Stimulated activated CD4-positive, alpha-beta T cell treated with anti-CD3 and anti-CD28 coated beads, Interleukin-1b, Interleukin-23, amount 100 ng/mL, for 1 hour (primary cell): ENCODE measurements at places on chromosomes 6 and 20.

- no peak for DNase-seq
These were observed 382.8 kb upstream of the FLRT3 start for GRCh38 chr20:14720251-14720650.

- no peak for DNase-seq
These were observed 149.4 kb downstream of the ELOVL4 start for GRCh38 chr6:79797912-79798311.

- no peak for DNase-seq
These were observed 10.7 kb downstream of the FIG4 start for GRCh38 chr6:109701774-109702173.

GRCh38 chr20:57464642-57465211 is 60.2 kb downstream of the CTCFL start:
- no peak for DNase-seq

- DNase-seq, result no peak
These were observed 8.8 kb downstream of the DDRGK1 start for GRCh38 chr20:3195590-3196237.

- no peak for DNase-seq
These were observed 148.5 kb downstream of the HDGFL1 start for GRCh38 chr6:22717915-22718314.

DNA sequence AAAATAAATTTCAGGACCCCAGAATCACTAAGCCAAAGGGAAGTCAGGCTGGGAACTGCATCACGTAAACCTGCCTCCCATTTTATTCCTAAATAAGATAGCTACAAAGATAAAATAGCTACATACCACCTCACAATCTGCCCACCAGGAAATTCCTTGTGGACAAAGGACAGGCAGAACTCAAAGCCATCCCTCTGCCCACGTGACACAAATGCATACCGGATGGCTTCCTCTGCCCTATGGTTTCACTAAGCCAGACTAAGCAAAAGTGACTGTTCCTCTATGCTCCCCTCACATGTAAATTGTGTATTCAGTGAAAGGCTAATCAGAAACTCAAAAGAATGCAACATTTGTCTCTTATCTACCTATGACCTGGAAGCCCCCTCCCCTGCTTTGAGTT is 15.0 kb downstream of the MBOAT1 start:
- no peak for DNase-seq

GRCh38 chr20:15867899-15868298 is 705.3 kb downstream of the KIF16B start:
- DNase-seq, result no peak

DNA sequence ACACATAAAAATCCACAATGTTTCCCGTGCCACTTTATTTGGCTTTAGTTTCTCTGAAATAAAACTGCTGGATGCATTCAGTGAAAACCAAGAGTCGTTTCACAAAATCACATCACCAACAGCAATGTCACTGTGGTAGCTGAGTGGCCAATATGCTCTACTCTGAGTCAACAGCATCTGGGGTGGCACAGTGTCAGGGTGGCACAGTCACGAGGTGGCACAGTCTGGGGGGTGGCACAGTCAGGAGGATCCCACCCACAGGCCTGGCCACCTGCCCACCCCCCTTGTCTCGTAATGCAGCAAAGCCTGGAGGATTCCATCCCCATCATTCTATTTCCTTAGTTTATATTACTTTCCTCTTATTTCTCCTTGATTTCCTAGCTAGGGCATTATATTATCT is 87.0 kb downstream of the ANKRD60 start:
- DNase-seq, result no peak

GRCh38 chr6:161406646-161407045 is 132.8 kb upstream of the AGPAT4 start:
- no peak for DNase-seq

- no peak for DNase-seq
These were observed 63.3 kb downstream of the NPEPL1 start for GRCh38 chr20:58755766-58756449.

GRCh38 chr6:45378334-45378926 is 696 bp upstream of the SUPT3H start:
- DNase-seq, result peak; percentile 7

DNA sequence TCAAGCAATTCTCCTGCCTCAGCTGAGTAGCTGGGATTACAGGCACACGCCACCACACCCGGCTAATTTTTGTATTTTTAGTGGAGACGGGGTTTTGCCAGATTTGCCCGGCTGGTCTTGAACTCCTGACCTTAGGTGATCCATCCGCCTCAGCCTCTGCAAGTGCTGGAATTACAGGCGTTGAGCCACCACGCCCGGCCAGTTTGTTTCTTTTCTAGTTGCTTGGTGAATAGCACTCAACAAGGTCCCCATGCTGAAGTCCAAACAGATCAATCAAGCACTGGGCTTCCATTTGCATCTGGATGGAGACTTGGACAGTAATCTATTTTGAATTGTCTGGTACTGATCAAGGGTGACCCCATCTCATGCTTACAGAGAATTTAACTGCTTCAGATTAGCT is 108.9 kb upstream of the FOXO3 start:
- DNase-seq, result no peak

DNA sequence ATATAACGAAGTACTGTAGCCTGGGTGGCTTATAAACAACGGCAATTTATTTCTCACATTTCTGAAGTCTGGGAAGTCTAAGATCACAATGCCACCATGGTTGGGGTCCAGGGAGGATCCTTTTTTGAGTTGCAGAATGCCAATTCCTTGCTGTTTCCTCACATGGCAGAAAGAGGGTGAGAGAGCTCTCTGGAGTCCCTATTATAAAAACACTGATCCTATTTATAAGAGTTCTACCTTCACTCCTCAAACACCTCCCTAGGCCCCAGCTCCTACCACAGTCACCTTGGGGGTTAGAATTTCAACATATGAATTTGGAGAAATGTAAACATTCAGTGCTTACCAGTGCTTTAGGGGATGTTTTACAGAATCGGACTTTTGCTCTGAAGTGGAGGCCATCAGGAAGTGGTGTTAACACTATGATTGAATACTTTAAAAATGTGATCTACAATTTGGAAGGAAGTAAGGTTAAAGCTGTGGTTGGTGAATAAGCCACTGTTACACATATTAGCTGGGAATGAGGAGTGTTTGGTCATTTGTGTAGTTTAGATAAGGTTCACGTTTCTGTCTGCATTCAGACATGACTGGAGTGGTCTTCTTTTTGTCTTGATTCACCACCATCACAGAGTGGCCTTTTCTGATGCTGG is 79.9 kb upstream of the SPTLC3 start:
- DNase-seq, result no peak

DNA sequence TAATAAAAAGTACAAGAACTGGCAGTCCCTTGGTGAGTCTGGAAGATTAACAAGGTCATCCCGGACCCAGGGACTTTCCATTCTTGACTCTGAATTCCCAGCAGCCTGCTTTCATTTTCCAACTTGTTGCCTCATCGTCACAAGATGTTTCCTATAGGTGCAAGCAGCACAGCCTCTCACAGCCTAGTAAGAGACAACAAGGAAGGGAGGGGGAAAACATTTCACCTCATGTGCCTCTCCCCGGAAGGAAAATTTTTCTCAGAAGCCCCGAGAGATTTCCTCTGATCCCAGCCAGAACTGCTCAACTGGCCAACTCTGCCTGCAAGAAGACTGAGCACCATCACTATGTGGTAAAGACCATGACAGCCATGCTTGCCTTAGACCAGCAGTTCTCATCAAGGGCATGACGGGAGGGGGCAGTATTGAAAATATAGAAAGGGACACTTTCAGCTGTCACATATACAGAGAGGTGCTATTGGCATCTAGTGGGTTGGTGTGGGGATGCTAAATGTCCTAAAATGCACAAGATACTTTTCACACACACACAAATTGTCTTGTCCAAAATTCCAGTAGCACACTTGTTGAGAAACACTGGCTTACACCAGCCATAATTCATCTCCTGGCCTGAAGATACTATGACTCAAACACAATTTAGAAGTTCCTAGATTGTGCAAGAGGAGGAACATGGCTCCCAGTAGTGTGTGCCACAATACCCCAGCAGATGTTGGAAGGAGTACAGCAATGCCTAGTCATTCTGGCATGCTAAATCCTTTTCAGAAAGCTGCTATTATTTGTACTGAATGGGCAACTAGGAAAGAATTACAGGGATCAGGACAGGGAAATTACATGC is 10.8 kb upstream of the WTAP start:
- no peak for DNase-seq

GRCh38 chr20:833121-833449 is 430 bp upstream of the FAM110A start:
- DNase-seq, result no peak

- DNase-seq, result no peak
These were observed 28.1 kb downstream of the DACT2 start for GRCh38 chr6:168291450-168291849.

- DNase-seq, result no peak
These were observed 487.6 kb downstream of the PREX1 start for GRCh38 chr20:48339986-48340882.

DNA sequence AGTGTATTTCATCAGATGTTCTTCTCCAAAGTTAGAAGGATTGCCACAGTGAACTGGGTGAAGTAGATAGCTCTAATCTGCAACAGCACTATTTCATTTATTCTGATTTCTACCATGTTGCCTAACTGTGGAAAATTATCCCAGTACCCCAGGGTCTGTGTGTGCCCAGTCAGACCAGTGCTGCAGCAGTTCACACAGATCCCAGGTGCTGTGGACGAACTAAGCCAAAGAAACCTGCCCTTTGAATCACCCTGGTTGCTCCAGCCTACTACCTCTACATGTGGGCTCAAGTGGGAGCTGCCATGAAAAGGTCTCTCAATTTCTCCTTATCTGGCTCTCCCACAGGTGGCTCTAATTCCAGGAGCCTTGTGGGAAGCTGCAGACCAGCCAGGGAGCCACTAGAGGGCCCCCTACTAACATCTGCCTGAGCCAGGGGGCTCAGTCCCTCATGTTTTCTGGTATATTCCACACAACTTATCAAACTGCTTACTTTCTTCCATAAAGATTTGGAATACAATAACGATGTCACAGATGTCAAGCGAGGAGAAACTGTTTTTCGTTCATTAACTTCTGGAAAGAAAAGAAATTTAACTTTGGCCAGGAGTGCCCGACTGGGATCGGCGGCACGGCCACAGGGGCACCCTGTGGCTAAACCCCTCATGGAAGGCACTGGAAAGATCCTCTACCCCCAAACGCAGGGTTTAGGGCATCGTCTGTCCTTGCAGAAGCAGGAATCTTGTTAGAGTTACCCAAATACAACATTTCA is 31.6 kb upstream of the LY86 start:
- DNase-seq, result peak; percentile 11

DNA sequence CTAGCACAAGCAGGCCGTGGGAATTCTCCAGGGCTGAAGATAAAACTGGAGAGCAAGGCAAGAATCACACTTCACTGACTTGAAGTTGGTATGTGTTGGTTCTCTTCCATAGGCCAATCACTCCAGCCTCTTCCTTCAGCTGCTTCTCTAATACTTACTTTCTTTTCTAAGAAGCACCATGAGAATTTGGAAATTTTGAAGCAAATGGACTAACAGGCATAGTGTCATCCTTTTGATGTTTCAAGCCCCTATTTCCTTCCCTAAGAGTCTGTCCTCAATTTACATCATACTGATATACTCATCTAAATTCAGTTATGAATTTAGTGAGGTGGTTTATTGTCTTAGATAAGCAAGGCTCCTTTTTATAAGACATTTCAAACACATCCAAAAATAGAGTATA is 24.0 kb downstream of the SLC26A8 start:
- DNase-seq, result no peak

DNA sequence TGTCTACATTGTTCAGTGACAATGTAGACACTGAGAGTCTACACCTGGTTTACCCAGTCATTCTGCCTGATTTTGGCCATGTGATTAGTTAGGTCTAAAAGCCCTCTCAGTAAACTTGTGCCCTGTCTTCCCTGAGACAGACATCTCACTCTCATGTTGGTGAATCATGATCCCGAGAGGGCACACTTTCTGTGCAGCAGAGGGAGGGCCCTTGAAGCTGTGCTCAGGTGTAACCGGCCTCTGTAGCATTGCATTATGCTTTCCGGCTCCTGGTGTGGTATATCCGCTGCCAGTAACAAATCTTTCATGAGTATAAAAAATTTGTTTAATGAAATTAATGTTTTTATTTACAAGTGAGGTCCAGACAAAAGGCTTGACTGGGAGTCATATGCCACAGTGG is 85.0 kb downstream of the RALGAPA2 start:
- DNase-seq, result no peak

DNA sequence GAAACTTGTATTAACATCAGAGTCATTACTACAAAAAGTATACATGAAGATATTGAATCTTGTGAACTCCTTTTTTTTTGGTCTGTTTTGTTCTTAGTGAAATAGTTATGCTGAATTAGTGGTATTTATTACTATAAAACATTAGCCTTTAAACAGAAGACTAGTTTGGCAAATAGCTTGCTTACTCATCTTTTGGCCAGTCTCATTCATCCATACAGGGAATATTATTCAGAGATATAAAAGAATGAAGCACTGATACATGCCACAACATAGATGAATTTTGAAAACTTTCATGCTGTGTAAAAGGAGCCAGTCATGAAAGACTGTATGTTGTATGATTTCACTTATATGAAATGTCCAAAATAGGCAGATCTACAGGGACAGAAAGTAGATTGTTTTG is 205.9 kb downstream of the ZFAND3 start:
- DNase-seq, result no peak

DNA sequence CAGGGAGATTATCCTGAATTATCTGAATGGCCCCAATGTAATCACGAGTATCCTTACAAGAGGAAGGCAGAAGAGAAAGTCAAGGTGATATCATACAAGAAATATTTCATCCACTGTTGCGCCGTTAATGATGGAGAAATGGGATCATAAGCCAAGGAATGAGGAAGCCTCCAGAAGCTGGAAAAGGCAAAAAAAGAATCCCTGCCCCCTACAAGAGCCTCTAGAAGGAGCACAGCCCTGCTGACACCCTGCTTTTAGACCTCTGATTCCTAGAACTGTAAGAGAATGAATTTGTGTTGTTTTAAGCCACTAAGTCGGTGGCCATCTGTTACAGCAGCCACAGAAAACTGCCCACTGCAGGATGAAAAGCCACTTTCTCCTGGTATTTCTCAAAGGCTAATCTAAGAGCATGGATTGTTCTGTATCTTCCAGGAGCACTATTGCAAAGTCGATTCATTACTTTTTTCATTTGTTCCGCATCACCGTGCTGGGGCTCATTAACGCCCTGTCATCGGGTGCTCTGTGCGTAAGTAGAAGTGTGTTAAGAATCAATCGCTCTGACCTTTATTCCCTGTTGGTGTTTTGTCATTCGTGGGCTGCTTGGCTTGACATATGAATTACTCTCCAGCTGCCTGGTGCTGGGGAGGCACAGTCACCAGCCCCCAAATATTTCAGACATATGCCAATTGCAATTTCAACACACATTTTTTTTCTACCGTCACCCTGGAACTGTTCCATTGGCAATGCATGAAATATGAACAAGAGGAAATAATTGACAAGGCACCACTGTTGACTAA is 117.0 kb downstream of the PCSK2 start:
- DNase-seq, result no peak

DNA sequence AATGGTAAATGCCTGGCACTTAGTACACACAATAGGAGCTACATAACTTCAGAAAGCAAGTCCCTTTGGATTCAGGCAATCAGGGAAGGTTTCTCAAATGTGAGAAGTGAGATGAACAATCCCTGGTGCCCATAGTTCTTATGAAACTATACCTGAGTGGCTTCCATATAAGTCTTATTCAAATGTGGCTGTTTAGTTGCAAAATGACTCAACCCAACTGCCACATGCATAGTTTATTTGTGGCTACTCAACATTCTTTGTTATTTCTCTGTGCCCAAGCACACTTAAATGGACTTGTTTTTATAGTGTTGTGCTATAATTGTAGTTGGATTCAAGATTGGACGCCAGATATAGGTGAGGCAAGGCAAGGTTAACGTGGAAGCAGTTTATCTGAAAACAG is 93.7 kb upstream of the ATXN1 start:
- DNase-seq, result no peak

GRCh38 chr6:150813993-150814359 is 51.5 kb upstream of the MTHFD1L start:
- no peak for DNase-seq
